ENCODE measurements at places on chromosomes 13 and 19. TPM values are rescaled to one million over a fixed set of nuclear protein-coding genes. Genes with fewer than 3 reads are reported as not detected.
A peak's percentile ranks its signal among the peaks of the same experiment; 100 is the strongest.

DNA sequence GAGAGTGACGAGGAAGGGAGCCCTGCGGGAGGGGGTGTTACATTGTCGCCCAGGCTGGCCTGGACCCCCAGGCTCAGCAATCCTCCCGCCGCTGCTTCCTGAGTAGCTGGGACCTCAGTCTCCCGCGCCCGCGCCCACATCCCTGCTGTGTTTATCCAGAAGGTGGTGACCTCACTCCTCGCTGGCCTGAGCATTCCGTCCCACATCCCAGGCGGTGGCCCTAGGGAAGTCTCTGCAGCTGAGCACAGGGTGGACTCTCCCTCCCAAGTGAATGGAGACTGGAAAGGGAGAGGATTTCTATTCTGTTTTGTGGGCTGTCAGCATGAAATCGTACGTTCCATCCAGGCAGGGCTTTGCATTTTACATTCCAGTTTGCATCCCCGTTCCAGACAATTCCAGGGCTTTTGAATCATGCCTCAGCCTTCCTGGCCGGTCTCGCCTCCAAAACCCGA, 401 bp upstream of the ZNF765 start:
- DNase-seq, result no peak
- no peaks in the 10 kb centered on the region for H3K27me3 ChIP-seq
- H3K36me3 ChIP-seq, result peaks cover 21% of the 10 kb centered on the region
- peaks cover 9% of the 10 kb centered on the region for H3K4me1 ChIP-seq

Gene FOXA3
- not detected for total RNA-seq

DNA sequence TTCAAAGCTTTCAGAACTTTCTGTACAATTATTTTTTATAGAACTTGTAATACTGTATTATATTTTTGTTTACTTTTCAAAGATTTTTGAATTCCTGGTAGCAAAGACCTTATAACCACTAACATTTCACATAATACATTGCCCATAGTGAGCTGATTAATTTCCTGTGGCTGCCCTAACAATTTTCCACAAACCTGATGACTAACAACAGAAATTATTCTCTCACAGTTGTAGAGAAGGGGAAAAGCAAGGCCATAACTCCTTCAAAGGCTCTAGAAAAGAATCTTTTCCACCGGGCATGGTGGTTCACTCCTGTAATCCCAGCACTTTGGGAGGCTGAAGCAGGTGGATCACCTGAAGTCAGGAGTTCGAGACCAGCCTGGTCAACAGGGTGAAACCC, 19.1 kb downstream of the KLF12 start:
- H3K36me3 ChIP-seq, result no peaks in the 10 kb centered on the region
- DNase-seq, result no peak
- H3K27me3 ChIP-seq, result no peaks in the 10 kb centered on the region

Gene SOX1
- not detected for total RNA-seq

DNA sequence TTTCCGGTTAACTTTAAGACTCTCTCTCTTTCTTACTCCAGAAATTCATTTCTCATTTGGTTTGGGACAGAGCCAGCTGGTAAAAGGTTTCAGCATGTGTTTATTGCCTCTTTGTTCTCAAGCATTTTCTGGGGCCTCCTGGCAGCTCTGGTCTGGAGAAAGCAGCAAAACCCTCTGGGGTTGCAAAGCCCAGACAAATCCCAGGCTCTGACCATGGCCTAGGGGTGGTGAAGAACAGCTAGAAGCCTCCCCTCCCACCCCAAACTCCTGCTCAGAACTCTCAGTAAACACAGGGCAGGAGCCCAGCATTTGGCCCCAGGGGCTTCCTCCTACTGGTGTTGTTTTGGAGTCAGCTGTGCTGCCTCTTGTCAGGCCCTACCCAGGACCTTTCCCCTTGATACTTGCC, 124.2 kb upstream of the SERP2 start:
- peaks cover 15% of the 10 kb centered on the region for H3K4me1 ChIP-seq
- H3K36me3 ChIP-seq, result no peaks in the 10 kb centered on the region
- H3K27me3 ChIP-seq, result no peaks in the 10 kb centered on the region
- H3K4me3 ChIP-seq, result no peak overlapping the region
- H3K27ac ChIP-seq, result peak overlapping the region; percentile 83
